A375 (cell line): ENCODE measurements at places on chromosomes 11 and 22. TPM values are rescaled to one million over a fixed set of nuclear protein-coding genes. Genes with fewer than 3 reads are reported as not detected.

MOV10L1 gene
- 0.11 TPM in 1 of 2 replicates, not detected in the other for total RNA-seq

RBMXL2 gene
- total RNA-seq = 0.11 TPM in 1 of 2 replicates, not detected in the other

C11orf42 gene
- not detected in 2 replicates for total RNA-seq

FOSL1 gene
- total RNA-seq = 548 and 703 TPM in 2 replicates

TUBA8 gene
- total RNA-seq = 0.72 and 1.4 TPM in 2 replicates

CSRP3 gene
- total RNA-seq = not detected in 2 replicates
